ENCODE measurements at places on chromosomes 12 and 14. TPM values are rescaled to one million over a fixed set of nuclear protein-coding genes. Genes with fewer than 3 reads are reported as not detected.

The TTC8 gene
- 17.3 TPM for total RNA-seq

The USP44 gene
- 13.4 TPM for total RNA-seq

DNA sequence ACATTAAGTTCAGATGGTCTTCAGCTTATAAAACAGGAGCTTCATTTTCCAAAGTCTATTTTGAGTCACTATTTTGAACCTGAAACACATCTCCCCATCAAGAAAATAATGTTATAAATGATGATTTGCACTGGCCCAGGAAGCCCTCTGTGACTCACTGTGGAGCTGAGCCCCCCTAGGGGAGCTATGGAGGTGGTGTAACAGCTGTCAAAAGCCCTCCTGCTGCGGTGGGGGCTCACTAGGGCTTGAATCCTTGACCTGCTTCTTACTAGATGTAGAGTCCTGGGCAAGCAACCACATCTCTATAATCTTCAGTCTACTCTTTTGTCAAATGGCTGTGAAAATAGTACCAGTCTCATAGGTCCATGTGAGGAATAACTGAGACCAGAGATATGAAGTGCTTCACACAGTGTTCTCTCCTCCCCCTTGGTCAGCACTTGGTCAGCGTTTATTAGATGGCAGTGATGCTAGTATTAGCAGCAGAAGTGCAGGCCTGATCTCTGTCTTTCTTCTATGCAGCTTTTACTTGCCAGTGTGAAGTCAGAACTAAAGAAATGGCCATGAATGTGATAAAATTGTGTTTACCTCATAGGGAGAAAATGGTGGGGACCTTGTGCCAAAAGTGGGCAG is 83.4 kb downstream of the RTN1 start:
- DNase-seq = no peak

- DNase-seq = no peak
Measured at GRCh38 chr14:101372894-101373620, 188.2 kb upstream of the DIO3 start.

Measured in left lung (tissue), 14 donors.